DMS 273 treated with DMSO at 0.1 percent for 48 hours (cell line): ENCODE measurements at places on chromosomes 4 and X.

- peak; percentile 65 for DNase-seq
Measured at GRCh38 chr4:52837716-52838558, 24.2 kb upstream of the RASL11B start.

DNA sequence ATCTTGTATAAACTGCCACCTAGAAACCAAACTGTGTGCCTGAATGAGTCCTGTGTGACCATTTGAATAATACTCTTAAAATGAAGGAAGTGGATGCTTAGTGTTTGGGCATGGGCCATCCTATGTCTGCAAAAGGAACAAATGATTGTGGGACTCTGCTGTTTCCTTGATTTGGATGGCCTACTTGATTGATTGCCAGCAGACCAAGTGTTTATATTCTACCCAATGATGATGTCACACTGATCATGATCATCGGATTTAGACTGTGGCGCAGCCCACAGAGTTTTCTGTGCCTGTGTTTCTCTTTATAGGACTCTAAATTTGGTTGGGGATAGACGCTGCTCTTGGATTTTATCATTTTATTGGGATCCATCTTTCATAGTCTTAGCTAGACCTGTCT, 4.4 kb downstream of the SEPTIN11 start:
- DNase-seq = no peak

- no peak for DNase-seq
Measured at GRCh38 chrX:151687635-151688034, 7.6 kb upstream of the PRRG3 start.

- no peak for DNase-seq
Measured at GRCh38 chrX:24480400-24480865, 15.3 kb downstream of the PDK3 start.

- DNase-seq = no peak
Measured at GRCh38 chr4:15755321-15756155, 22.6 kb upstream of the CD38 start.

DNA sequence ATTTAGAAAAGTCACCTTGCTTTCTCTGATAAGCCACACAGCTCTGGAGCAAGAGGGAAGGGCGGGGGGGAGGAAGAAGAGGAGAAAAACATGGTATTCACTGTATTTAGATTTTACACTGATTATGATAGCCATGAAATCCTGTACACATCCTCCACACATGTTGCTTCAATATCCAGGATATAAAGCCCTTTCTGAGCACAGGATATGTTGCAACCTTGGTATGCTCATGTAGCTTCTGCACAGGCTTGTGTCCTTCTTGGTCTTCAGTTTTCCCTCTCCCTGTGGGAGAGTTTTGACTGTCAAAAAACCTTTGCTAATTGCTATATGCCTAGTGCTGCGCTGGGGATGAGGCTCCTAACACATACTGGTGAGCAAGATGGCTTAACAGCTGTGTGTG, 61.9 kb upstream of the DAPP1 start:
- no peak for DNase-seq

GRCh38 chrX:123184866-123185276, 793 bp downstream of the GRIA3 start:
- DNase-seq = no peak

DNA sequence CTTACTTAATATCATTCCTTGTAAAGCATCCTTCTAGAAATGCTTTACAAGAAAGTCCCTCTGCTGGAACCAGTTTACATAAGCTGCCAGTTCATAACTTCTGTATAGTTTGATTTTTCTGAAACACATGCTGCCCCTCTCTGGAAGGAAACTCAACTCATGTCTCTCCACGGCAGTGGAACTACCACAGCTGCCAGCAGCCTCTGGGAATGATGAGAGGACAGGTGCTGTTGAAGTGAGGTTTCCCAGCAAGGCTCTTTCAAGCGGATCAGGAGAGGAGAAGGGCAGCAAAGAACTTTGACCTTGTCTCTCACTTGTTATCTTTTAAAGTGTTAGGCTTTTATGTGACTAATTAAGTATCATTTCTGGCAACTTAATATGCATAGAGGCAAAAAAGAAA, 7.3 kb downstream of the GRPR start:
- DNase-seq = no peak

DNA sequence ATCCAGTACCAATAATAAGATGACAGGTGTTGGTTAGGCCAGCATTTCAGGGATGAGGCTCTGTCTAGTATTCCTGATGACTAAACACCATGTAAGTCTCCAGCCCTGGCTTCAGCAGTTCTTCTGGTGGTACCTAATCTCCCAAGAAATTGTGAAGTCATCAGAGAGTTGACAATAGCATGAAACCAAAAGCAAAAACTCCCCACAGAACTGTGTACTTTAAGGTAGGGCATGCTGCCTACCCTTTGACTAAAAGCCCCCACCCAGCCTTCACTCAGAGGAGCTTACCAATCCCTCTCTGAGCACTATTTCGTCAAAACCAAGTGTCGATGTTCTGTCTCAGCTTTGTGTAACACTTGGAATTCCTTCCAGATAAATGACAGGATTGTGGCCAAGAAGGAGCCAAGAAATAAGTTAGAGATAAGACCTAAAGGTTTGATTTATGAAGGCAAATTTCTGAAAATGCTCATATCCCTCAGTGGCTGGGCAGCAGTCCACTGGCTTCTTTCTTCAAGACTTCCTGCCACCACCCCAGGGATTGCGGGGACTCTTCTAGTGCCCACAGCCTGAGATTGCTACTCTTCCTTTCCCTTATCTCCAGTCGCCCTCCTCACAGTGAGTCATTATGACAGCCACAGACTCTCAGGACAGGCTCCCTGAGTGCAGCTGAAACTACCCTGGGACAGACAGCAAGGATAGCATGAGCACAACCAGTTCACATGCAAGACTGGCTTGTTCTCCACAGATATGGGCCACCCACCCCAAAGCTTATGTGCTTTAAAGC, 67.3 kb upstream of the LHFPL1 start:
- DNase-seq = no peak

- no peak for DNase-seq
Measured at GRCh38 chr4:55904576-55904975, 44.2 kb upstream of the CEP135 start.

DNA sequence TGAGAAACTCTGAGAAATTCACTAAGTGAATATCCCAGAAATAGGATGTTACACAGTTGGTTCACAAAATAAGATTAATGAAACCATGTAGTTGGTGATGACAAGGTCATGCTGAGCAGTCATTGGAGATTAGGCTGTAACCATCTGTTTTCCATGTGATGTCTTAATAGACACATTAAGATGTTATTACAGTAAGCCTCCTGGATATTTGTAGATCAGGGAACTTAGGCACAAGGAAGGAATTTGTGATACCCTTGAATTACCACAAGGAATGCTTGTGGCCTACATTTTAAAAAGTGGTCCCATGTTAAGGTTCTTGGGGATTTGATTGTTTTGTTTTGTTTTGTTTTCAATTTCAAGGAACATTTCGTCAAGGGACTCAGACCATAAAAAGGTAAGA, 185.6 kb upstream of the BANK1 start:
- peak; percentile 18 for DNase-seq

GRCh38 chr4:16199093-16199492, 27.2 kb downstream of the TAPT1 start:
- no peak for DNase-seq

GRCh38 chr4:30208731-30209435, 511.3 kb upstream of the PCDH7 start:
- no peak for DNase-seq

DNA sequence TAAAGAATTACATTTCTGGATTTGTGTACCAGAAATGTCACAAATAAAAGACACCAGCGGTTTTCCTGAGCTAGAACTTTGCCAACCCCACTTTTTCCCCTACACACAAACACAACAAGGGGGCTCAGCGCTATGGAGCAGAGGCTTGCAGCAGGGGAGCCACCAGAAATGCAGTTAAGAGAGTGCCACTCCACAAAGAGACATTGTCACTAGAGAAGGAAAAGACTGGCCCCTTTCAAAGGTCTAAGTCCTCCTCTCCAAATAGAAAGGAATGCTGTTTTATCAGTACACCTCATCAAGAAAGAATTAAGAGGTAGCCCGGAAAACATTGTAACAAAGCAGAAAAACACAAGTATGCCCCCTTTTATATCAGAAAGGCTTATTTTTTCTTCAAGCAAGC, 419.5 kb downstream of the HNRNPD start:
- no peak for DNase-seq

GRCh38 chrX:119996600-119997524, 53.3 kb upstream of the NKAP start:
- DNase-seq = no peak

- DNase-seq = no peak
Measured at GRCh38 chr4:3762753-3763549, 3.2 kb upstream of the ADRA2C start.

GRCh38 chr4:10623241-10623640, 61.3 kb downstream of the CLNK start:
- DNase-seq = no peak

DNA sequence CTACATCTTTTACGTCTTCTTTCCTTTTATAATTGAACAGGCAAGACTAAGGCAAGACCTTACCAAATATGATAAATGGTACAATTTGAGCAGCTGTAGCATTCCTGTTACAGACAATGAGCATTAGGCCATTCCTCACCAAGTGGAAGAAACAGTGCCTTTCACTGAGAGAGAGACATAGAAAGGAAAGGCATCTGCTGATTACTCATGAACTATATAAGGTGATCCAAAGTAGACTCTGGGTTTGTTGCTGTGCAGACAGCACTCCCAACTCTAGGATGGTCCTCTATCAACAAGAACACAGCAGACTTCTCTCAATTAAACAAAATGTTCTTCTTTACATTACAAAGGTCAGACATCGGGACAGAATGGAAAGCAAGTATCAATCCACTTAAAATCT, 91.9 kb downstream of the FAM13A start:
- DNase-seq = no peak

GRCh38 chrX:17552044-17552650, 177.1 kb downstream of the NHS start:
- DNase-seq = no peak

GRCh38 chrX:9707306-9708033, 58.2 kb downstream of the GPR143 start:
- no peak for DNase-seq
